Thymus (tissue), 14 donors: ENCODE measurements at places on chromosomes 11 and 22. TPM values are rescaled to one million over a fixed set of nuclear protein-coding genes. Genes with fewer than 3 reads are reported as not detected.

DNA sequence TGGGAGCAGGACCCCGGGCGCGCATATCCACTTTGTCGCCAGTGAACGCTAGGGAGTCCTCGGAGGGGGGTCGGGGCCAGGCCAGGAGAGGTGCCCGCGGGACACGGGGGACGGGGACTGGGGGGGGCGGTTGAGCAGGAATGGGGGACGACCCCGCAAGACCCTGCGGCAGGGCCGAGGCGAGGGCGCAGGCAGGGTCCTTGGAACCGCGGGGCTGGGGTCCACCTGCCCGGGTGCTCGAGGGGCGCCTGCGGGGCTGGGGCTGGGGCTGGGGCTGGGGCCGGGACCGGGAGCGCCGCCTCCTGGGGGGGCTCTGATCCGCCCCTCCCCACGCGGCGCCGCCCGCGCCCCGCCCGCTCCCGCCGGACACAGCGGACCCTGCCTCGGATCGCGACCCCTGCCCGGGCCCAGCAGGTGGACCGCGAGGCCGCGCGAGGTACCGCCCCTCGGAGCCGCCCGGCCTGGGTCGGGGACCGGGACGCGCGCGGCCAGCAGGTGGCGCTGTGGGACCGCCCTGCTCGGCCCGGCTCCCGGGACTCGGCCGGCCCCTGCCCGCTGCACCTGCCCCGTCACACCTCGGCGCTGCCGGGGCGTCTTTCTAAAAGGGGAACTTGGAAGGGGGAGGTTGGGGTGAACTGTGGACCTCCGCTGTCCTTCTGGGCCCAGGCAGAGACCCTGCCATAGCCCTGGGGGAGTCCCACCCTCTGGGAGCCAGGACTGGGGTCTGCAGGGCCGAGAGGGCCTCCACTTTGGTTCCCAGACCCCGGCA, 11.0 kb downstream of the CRELD2 start:
- DNase-seq: no peak

GRCh38 chr11:2942872-2943710, 13.9 kb upstream of the PHLDA2 start:
- DNase-seq: no peak

GRCh38 chr22:30016596-30016995, 63.7 kb upstream of the HORMAD2 start:
- no peak for DNase-seq

- no peak for DNase-seq
These were observed 60.2 kb downstream of the NTM start for GRCh38 chr11:131430473-131431208.

DNA sequence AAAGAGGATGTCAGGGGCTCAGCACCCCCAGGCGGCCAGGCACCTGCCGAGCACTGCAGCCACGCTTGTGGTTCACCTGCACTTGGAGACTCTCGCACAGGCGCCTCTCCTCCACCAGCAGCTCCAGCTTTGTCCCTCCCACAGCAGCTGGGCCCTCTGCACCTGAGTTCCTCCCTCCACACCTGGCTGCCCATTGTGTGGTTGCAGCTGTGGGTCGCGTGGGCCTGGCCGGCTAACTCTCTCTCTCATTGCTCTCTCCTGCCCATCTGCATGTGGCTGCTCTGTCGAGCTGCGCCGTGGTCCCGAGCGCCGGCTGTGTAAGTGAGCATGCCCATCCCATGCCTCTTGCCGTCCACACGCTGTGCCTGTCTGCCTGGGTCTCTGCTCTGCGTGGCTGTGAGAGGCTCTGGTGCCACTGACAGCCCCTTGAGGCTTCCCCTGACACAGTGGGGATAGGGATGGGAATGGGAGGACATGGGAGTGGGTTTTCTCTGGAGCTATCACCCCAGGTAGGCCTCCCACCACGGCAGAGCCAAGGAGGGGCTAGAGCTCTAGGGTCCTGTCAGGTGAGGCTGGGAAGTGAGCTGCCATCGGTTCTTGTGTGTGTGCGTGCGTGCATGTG, 8.5 kb upstream of the ACR start:
- DNase-seq: no peak

GRCh38 chr11:111205632-111206385, 39.7 kb upstream of the POU2AF2 start:
- no peak for DNase-seq

GRCh38 chr22:28892175-28892731, 8.9 kb downstream of the ZNRF3 start:
- DNase-seq: no peak

- DNase-seq: no peak
These were observed 11.0 kb upstream of the B4GALNT4 start for GRCh38 chr11:358129-358800.

GRCh38 chr22:32803738-32804435, 2.4 kb downstream of the TIMP3 start:
- DNase-seq: no peak

GRCh38 chr11:94049351-94049750, 28.2 kb downstream of the HEPHL1 start:
- DNase-seq: no peak

The OOSP4A gene
- total RNA-seq: not detected

The NLRX1 gene
- total RNA-seq: 5.1 TPM

The IL17REL gene
- total RNA-seq: 5.9 TPM

The COMMD9 gene
- total RNA-seq: 63.6 TPM
